Bronchial epithelial cell (primary cell): ENCODE measurements at places on chromosomes 7 and 10.

GRCh38 chr7:139721417-139721816, 56.4 kb downstream of the HIPK2 start:
- no peak for DNase-seq

- DNase-seq = no peak
Observed at GRCh38 chr7:5479431-5479745, 55.8 kb upstream of the TNRC18 start.

DNA sequence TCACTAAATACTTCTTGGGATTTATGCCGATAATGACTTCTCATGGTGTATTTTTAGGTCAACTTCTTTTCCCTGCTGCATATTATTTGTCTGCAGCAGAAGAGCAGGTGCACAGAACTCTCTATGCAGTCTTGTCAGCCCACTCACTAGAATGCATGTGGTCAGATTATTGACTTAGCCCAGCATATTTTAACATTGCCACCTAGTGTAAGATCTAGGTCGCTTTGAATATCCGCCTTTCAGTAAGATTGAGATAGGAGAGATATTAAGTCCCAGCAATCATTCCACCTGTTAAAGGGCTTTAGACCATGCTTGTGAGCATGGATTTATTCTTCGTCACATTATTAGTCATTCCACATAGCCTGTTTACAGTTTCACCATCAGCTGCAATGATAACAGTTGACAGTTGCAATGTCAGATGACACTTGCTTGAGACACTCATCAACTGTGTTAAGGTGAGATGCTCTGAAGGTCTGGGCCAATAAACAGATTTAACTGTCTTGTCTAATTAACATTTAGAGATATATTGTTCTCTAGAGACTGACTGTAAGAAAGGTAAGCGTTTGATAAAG, 491.7 kb downstream of the ARL4A start:
- peak; percentile 27 for DNase-seq

DNA sequence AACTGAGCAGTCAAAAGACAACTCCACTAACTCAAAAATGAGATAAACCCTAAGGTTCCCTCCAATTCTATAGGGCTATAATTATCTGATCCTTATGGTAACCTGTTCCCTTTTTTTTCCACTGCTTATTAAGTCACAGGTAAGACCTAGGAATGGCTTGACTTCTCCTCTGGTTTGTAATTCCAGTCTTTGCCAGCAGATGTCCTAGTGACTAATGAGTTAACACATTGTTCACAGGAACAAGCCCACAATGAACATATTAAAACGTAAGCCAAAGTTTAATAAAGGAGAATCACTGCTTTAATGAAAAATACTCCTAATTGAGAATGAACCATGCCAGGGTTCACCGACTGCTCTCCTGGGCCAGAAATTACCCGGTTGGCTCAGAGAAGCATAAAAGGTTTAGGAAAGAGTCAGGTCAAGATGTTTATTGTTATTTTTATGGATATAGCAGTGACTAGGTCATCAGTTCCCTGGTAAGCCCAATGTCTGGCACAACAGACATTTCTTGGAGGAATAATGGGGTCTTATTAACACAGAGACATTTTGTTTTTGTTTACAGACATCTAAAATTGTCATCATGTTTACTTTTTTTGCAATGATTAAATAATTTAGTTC, 120.1 kb downstream of the ELAPOR2 start:
- DNase-seq = peak; percentile 85

DNA sequence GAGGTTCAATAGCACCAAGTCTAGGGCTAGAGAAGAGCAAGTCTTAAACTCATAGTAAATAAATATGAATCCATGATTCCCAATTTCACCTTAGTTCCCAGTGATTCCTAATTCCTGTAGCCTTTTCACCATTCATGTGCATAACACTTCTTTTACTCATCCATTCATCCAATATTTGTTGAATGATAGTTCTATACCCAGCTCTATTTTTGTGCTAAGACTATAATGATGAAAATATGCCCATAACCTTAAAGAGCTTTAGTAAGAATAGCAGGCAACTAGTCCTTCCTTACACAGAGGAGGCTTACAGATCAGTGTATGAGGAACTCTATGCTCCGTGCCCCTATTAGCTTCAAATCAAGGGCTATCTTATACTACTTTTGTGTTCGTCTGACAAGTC, 280.2 kb upstream of the CHRM2 start:
- no peak for DNase-seq

DNA sequence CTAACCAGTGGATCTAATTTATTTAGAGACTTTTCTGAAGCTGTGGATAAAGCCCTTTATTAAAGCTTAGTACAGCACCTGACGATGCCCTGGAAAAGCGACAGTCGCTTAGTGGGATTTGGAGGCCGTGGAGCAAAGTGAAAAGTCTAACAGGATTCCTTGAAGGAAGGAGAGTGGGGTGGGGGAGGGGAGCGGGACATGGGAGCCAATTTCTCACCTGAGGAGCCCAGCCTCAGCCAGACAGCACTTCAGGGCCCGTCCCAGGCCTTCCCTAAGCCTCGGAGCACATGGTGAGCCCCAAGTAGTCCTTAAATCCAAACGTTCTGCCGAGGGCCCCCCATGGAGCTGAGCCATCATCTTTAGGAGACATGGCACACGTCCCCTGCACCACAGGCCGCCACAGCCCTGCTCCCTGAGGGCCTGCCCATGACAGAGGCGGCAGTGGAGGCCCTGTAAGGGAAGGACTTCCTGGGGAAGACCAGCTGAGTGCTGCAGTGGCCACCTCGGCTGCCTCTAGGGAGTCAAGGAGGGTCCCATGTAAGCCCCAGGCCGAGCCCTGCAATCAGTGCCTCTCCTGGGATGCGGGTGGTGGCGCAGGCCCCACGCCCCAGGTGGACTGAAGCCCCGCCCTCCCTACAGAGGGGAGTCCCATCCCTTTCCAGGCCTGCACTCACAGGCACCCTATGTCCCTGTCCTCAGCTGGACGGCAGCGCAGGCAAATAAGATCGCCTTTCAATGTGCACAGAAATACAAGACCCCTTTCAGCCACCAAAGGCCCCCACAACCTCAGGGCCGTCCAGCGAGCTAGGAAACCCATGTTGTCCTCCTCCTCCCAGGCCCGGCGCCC, 187.0 kb downstream of the MAD1L1 start:
- no peak for DNase-seq
